ENCODE measurements at places on chromosomes 5 and 9.

GRCh38 chr5:32021771-32022170, 152.3 kb downstream of the GOLPH3 start:
- DNase-seq = no peak

DNA sequence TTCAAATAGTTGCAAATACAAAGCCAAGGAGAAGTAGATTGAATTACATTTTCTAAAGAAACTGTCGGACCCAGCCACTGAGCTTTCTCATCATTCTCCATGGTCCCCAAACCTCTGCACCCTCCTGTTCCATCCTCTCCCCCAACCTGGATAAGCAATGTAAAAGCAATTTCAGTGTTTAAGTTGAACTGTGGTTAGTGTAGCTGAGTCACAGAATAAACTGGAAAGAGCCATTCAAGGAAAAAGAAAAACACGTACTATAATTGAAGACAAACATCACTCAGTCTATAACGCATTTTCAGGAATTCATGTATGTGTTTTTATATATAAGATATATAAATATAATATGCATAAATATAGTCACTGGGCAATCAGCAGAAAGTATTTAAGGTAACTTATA, 54.1 kb upstream of the TMEM161B start:
- DNase-seq = no peak

GRCh38 chr5:175354964-175355363, 89.0 kb downstream of the DRD1 start:
- DNase-seq = no peak

DNA sequence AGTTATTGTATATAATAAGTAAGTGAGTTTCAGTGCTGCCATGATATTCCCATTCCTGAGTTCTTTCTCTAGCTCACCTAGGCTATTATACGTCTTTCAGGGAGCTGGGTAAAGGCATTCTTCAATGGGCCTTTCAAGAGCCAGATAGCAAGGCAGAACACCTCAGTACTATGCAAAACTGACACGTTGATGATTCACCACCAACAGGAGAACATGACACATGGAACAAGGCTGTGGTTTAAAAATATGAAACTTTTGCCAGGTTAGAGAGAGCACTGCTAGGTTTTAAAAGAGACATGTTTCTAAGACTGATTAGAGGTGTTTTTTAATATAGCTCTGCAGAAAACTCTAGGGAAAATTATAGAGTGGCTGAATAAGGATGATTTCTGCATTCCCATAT, 95.9 kb downstream of the UGCG start:
- DNase-seq = no peak

GRCh38 chr5:68873198-68873597, 220.6 kb upstream of the SLC30A5 start:
- DNase-seq = no peak
